Activated CD8-positive, alpha-beta memory T cell treated with anti-CD3 and anti-CD28 coated beads, Interleukin-2, amount 50 U/mL, for 4 hours (primary cell): ENCODE measurements at places on chromosomes 12 and 14.

DNA sequence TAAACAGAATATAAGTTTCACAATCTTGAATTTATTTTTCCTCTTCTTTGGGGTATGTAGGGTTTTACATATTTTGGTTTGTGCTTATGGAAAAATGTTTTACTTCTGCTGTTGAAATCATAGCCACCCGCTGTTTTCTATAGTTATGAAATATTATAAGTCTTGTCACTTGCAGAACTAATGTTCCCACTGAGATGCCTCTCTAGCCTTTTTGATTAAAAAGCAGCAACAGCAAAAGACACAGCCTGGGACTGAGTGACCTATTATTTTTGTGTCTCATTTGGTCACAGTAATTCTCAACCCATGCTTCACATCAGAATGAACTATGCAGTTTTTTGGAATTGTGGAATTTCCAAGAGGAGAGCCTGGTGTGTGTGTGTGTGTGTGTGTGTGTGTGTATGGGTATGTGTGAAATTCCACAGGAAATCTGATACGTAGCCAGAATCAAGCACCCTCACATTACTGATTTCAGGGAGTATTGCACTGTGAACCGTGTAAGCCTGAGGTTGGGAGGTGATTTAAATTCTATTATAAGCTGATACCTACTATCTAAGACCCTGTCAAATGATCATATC lies 55.7 kb upstream of the FRMD6 start:
- no peak for DNase-seq

DNA sequence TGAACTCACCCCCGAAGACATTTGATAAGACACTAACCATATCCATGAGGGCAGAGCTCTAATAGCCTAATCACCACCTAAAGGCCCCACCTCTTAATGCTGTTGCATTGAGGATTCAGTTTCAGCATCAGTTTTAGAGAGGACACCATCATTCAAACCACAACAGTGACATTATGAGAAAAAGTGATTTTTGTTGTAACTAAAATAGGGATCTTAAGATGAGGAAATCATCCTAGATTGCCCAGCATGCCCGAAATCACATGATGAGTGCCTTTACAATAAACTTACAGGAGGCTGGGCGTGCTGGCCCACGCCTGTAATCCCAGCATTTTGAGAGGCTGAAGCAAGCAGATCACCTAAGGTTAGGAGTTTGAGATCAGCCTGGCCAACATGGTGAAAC lies 9.7 kb upstream of the GLT1D1 start:
- DNase-seq, result no peak

GRCh38 chr14:68512088-68512487 lies 280.8 kb downstream of the ZFP36L1 start:
- no peak for DNase-seq

DNA sequence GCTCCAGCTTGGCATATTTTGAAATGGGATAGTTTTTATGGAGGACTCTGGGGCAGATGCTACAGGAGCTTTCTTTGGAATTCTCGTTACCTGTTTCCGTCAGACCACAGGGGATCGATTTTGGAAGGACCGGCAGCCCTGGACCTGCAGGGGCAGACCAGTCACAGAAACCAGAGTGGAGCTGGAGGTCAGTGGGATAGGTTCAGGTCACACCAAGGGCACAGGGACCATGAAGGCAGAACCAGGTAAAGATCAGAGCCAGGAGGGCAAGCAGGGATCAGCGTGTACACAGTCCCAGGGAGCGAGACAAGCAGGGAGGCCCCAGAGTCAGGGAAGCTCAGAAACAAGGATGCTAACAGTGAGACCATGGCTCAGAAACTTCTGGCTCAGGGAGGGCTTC lies 45.5 kb downstream of the TSPAN11 start:
- no peak for DNase-seq

GRCh38 chr12:116171549-116171948 lies 105.9 kb downstream of the MED13L start:
- DNase-seq, result no peak
